ENCODE measurements at places on chromosomes 5 and 9.

DNA sequence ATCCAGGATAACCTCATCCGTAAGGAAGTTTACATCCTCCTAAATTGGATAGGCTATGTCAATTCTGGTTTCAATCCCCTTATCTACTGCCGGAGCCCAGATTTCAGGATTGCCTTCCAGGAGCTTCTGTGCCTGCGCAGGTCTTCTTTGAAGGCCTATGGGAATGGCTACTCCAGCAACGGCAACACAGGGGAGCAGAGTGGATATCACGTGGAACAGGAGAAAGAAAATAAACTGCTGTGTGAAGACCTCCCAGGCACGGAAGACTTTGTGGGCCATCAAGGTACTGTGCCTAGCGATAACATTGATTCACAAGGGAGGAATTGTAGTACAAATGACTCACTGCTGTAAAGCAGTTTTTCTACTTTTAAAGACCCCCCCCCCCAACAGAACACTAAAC, 1.3 kb downstream of the ADRB2 start:
- DNase-seq, result no peak

GRCh38 chr9:95754533-95755420, 120.7 kb upstream of the ERCC6L2 start:
- DNase-seq, result no peak

- DNase-seq, result peak; percentile 15
These were observed 48.0 kb downstream of the IPO11 start for GRCh38 chr5:62460578-62460983.

- peak; percentile 14 for DNase-seq
These were observed 167.7 kb upstream of the RPS23 start for GRCh38 chr5:82445726-82446335.

- no peak for DNase-seq
These were observed 114.5 kb upstream of the IRX1 start for GRCh38 chr5:3481175-3481574.
